ENCODE measurements at places on chromosomes 3 and 15.

- DNase-seq: no peak
Observed at GRCh38 chr3:54733106-54734006, 194.5 kb downstream of the LRTM1 start.

DNA sequence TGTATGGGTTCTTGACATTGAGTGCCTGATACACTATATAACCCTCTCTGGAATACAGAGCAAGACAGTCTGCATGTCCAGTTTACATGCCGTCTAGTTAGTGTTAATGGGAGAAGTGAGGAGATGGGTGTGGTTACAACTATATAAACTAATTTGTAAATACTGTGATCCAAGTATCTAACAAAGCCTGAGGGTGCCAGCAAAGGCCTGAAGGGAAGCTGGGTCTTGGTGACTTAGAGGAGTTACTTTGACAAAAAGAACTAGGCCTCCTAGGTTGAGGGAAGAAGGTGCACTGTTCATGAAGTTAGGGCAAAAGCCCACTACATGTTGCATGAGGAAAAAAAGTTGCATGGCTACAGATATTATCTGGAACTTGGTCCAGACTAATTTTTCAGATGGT is 2.3 kb downstream of the NSUN3 start:
- DNase-seq: no peak

- DNase-seq: no peak
Observed at GRCh38 chr15:64146885-64147681, 4.4 kb upstream of the SNX22 start.

DNA sequence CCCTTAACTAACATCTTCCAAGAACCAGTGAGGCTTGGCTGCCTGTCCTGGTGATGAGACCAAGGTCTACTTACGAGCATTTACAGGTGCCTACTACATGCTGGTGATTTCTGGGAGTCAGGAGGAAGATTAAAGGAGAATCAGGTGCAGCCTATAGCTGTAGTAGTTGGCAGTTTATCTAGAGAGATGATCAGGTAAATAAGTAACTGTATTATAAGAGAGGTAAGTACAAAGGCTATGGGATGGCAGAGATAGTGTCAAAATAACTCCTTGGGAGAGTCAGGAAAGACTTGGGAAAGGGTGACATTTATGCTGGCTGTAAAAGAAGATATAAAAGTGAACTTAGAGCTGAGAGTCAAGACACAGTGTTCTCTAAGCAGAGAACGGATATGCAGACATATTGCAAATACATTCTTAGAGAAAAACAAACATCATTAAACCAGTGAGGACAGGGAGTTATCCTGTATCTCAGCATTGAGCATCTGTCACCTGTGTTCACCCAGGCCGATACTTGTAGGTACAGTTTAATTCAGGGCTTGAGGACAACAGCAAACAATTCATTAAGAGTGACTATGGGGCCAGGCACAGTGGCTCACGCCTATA is 49.7 kb upstream of the ACP3 start:
- no peak for DNase-seq

DNA sequence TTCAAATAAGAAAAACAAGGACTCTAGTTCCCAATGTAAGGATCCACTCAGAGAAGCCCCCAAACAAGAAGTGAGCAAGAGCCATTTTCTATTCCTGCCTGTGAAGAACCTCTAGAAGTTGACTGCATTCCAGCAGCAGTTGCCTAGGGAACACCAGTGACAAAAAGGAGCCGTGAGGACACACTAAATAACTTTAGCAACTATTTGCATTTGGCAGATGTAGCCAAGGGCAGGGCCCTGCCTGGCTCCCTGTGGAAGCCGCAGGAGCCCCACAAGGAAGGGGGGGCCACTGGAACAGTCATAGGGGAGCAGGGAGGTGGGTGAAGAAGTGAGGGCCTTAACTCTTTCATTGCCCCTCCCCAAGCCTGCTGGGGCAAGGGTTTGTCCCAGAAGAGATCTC is 470.2 kb upstream of the PROK2 start:
- no peak for DNase-seq

DNA sequence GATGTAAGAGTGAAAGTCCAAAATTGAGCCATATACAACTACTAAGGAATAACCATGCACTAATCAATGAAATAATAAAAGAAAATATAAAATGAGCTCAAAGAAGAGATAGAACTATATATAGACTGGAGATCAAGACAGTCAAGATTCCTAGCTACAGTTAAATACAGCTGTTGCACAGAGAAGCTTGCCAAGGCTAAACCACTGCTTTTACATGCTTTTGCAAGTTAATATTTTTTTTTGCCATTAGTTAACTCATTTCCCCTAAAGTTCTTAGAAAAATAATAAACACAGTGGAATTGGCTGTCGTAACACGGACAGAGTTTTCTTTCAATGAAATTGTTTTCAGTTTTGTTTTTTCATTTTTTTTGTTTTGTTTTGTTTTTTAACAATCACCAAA is 123.0 kb downstream of the VGLL3 start:
- DNase-seq: no peak

DNA sequence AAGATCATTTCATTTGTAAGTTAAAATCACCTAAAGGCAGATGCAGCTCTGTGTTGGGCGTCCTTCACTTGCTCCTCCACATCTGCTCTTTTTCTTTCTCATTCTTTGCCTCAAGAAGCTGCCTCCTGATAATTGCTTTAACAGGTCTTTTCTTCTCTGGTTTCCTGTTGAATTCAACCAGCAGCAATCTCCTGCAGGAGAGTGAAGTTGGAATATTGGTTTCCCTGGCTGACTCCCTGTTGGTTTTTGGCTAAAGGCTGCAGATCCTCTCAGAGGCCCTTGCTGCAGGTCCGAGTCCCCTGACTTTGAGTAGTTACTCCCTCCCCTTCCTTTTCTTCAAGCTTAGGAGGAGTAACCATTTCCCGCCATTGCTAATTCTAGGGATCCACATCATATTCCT is 4.2 kb downstream of the TP63 start:
- no peak for DNase-seq

DNA sequence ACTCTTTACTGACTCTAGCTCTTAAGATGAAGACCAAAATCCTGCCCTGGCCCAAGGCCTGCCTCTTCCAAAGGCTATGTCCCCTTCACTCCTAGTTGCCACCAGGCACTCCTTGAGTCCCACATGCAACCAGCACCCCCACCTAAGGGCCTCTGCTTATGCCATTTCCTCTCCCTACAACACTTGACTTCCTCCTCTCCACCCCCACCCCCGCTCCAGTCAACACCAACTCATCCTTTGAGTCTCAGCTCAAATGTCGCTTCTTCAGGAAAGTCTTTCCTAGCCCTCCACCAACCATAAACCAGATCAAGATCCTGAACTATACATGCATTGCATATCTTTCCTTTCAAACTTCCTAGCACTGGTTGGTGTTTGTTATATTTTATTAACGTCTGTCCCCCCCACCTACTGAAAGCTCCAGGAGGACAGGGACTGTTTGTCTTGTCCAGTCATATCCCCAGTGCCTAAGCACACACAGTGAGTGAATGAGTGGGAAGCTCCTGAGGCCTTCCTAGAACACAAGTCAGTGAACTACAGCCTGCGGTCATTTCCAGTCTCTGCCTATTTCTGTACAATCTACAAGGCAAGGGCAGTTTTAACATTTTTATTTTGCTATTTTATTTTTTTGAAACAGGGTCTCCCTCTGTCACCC is 7.3 kb downstream of the TBC1D2B start:
- DNase-seq: no peak

All from D721Med (cell line).